ENCODE measurements at places on chromosomes 2 and 18.

DNA sequence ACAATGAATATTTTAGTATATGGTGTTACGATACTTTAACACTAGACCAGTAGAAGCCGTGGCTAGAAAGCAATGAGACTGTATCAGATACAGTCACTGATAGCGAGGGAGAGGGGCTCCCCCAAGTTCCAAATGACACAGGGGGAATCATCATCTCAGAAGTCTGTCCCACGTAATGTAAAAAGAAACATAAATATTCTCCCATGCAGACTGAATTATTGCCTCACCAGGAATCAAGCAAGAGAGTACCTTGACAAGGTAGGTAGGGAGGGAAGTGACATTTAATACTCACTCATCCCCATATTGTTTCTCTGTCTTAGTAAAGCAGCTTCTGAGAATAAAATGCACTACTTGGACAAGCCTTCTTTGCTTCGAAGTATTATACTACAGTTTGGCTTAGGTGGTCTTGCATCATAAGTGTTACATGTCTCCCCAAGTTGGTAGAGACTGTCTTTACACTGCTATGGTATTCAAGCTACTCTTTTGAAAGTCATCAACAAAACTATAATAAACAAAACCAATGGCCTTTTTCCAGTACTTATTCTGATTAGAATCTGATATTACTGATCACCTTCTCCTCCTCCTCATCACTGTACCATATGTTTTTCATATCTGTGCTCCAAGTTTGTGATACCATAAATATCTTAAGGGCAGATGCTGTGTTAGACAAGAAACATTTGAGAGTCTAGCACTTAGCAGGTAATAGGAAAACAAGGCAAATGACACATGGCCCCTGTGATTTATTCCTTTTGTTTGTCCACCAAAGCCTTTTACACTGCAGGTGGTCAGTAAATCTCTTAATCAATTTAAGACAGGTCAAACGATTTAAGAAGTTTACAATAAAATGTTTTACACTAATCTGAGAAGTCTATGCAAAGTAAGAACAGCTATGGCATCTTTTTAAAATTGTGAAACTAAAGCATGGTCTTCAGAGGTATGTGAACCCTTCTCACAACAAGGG is 2.7 kb downstream of the LAPTM4A start:
- DNase-seq, result no peak

GRCh38 chr2:15895615-15896469 is 44.5 kb upstream of the MYCN start:
- no peak for DNase-seq

- no peak for DNase-seq
Observed at GRCh38 chr2:16212321-16212720, 272.0 kb downstream of the MYCN start.

DNA sequence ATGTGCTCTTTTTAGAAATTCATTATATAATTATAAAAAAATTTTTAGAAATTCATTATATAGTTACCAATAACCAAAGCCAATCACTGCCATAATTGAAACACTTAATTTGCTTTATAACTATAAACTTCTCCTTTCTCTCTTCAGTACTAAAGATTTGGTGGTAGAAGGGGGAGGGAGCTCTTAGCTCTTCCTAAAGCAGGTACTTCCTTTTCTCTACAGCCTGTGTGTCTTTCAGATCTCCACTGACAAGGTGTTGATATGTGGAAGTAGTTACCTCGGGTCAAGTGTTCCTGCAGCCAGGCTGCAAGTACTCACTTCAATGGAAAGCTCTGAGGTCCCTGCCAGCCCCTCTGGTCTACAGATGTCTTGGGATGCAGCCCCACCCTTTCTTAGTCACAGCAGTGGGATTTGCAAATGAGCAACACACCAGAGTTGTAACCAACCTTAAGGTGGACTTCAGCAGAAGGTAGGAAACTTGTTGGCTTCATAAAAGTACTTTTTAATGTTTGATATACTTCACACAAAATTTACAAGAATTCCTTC is 690.0 kb downstream of the ARHGAP15 start:
- peak; percentile 45 for DNase-seq

GRCh38 chr2:180015951-180016709 is 9.0 kb upstream of the CWC22 start:
- DNase-seq, result peak; percentile 93

DNA sequence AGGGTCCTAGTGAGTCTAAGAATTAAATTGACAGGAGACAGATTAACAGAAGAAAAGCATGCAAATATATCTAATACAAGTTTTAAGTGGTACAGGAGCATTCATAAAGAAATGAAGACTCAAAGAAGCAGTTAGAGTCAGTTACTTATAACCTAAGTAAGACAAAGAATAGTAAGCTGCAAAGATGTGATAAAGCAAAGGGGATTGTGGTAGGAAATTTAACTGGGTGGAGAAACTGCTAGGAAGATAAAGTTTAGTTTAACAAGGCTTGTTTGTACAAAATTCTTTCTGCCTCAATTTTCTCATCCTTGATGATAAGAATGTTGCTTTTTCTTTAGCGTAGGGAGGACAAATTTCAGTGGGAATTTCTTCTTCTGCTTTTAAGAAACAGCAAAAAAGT is 35.5 kb upstream of the ST6GAL2 start:
- DNase-seq, result no peak

GRCh38 chr2:239151201-239152131 is 249.4 kb downstream of the HDAC4 start:
- DNase-seq, result peak; percentile 77

DNA sequence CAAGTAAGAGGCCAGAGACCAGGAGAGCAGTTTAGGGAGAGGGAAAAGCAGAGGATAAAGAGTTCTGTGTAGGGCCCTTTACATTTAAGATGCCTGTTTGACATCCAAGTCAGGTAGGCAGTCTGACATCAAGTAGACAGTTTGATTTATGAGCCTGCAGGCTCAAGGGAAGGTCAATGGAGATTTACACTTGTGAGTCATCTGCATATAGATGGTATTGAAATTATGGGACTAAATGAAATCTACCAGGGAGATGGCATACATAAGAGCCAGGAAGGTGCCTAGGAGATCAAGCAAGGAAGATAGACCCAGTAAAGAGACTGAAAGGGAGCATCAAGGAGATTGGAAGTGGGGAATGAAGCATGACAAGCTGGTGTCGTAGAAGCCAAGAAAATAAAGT is 212.4 kb upstream of the PKDCC start:
- no peak for DNase-seq

All from fibroblast of mammary gland (primary cell).